CD4-positive, alpha-beta memory T cell (primary cell): ENCODE measurements at places on chromosomes 2 and 18.

- no peak for DNase-seq
Observed at GRCh38 chr2:215899141-215900074, 113.9 kb downstream of the MREG start.

- DNase-seq = no peak
Observed at GRCh38 chr2:149226790-149227189, 103.6 kb upstream of the LYPD6 start.

DNA sequence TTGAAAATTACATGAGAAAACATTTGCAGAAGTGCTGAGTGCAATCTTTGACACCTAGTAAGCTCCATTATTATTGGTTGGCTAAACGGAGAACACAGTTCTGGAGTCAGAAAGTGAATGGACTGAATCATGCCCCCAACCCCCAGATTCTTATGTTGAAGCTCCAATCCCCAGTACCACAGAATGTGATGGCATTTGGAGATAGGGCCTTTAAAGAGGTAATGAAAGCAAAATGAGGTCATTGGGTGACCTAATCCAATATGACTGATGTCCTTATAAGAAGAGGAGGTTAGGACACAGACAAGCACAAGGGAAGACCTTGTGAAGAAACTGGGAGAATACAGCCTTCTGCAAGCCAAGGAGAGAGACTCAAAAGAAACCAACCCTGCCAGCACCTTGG is 200.9 kb upstream of the EPAS1 start:
- DNase-seq = no peak

DNA sequence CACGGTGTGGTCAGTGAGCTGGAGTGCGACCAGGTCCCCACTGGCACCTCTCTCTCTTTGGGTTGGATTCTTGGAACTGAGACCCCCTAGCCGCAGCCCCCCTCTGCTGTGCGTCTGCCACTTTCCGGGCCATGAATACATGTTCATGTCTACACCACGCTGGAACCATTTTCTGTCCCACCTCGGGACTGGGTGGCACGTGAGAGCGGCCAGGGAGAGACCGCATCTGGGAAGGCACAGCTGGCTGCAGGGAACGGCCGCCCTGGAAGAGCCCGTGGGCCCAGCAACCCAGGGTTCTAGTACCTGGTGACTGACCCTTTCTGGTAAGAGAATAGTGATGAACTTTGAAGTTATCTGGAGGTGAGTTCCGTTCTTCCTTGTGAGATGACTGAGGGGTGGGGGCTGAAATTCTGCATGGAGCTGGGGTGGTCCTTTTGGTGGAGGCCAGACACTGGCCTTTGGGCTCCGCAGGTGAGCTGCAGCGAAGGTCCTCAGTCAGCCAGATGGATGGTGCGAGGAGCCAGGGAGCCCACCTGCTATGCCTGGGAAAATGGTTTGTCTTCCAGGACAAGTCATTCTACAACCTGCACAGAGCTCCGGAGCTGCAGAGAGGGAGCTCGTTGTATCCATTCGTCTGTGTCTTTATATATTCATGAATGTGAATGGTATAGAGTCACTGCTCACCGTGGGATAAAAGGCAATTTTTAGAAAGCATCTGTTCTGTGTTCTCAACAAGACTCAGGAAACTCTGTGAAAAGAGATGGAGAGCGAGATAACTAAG is 223.5 kb downstream of the NDUFA10 start:
- no peak for DNase-seq

GRCh38 chr2:53568469-53568868 is 199.1 kb upstream of the CHAC2 start:
- no peak for DNase-seq

GRCh38 chr2:35931115-35931514 is 424.5 kb upstream of the CRIM1 start:
- DNase-seq = no peak

DNA sequence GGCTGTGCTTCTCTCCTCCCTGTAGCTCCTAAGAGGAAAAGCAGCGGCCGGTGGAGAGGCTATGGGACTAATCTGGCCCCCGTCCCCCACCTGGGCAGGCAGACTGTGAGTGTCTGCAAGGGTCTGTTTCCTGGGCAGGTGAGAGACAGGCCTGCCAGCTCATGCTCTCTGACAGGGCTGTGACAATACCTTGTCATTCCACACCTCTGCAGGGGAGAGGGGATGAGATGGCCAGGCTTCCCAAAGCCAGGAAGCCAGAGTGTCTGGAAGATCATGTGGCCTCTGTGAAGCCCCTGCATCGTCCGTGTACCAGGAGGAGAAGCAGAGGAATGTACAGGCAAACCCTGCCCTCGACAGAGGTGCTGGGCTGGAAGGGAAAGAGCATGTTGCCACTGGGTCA is 142.5 kb upstream of the GATA6 start:
- no peak for DNase-seq

DNA sequence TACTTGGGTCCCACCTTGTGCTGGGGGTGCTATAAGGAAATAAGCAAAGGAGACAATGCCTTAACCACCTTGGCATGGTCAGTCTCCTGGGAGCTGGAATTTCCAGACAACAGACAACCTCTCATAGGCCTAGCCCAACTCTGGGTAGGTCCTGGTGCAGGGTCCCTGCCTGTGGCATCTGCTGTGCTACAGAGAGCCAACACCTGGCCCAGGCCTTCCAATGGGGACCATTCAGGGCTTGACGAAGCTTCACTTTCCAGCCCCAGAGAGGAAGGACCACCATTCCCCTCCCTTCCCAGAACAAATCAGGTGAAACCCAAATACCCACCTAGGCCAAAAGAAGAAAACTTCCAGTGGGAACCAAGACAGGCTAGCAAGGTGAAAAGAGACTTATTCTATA is 82.8 kb downstream of the SMAD7 start:
- no peak for DNase-seq

DNA sequence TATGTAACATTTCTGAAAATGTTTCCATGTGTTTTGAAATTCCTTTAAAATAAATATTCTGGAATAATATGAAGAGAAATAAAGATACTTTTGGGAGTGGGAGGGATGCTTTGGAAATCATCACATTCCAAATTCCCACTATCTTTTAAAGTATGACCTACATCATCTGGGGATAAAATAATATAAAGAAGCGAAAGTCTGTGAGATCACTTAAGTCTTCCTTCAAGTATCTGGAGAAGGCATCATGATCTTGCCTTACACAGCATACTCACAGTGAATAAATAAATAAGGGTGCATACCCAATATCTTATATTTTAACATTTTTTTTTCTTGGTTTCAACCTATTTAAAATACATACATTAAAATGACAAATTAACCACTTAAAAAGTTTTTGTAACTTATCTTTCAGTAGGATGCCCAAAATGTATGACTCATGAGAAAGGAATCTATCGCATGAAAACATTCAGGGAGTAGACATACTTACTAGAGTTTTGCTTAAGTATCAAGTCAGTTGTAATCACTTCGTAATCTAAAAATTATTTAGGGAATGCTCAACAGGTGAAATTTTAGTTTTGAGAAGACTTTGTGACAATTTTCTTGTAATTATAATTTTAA is 248.3 kb upstream of the COL3A1 start:
- DNase-seq = no peak

DNA sequence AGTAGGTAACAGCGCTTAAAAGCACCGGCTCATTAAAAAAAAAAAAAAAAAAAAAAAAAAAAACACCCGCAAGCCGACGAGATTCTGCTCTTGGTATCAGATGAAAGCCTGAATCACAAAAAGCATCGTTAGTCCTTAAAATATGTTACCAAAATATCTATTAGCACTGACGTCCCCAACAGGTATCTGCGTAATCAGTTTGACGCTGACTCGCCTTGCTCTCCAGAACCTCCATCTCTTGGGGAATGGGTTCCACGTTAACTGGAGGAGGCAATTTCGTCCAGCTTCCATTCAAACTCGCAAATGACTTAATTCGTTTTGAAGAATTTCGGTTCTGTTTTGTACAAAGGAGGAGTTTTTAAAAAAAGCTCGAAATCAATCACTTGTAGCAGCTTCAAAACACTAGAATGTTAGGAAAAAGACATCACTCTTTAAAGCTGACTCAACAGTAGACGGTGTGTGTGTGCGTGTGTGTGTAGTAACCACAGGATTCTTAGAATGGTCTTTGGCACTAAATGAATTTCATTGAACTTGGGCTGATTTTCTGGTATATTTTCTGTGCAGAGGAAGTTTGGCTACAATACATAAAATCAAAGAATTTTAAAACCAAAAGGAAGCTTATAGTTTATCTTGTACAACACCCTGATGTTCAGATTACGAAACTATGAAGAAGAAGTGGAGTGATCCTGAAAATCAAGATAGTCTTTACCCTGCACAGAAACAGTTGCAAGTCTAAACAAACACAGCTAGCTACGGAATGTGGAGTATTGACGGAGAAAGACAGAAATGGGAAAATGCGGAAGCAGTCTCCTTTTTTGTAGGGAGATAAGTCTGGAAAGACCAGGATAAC is 1.1 kb upstream of the PGAP1 start:
- DNase-seq = peak; percentile 58

DNA sequence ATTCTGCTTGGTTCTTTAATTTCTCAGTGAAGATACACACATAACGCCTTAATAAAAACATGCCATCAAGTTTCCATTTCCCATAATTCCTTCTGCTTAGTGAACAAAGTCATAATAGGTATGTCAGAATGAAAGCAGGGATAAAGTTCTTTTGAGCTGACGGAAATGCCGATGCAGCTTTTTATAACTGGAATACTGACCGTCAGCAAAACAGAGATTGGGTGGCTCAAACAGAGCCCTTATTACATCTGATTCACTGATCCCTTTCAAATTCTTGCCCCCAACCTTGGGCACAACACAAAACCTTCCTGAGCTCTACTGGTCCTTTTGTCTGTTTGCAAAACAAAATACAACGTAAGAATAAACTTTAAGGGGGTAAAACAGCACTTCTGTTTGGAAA is 140.4 kb downstream of the CDH2 start:
- no peak for DNase-seq

DNA sequence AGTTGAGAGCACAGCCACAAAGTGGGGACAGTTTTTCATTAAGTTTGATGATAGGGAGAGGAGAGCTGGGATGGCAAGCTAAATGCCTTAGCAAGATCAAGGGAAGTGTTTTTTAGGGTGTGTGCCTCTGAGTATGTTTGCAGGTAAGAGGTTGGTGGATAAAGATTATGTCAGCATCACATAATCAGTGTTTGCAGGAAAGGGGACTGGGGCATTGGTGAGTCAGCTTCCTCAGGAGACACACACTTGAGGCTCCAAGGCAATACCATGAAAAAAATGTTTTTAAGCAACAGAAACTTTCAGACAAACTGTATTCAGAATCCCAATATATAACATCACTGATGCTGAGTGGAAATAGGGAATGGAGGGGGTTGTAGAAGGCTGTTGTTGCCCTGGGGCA is 25.4 kb upstream of the DTNB start:
- no peak for DNase-seq

GRCh38 chr2:102603904-102604303 is 15.4 kb upstream of the SLC9A2 start:
- no peak for DNase-seq

- DNase-seq = no peak
Observed at GRCh38 chr18:10202845-10203321, 251.6 kb upstream of the APCDD1 start.

DNA sequence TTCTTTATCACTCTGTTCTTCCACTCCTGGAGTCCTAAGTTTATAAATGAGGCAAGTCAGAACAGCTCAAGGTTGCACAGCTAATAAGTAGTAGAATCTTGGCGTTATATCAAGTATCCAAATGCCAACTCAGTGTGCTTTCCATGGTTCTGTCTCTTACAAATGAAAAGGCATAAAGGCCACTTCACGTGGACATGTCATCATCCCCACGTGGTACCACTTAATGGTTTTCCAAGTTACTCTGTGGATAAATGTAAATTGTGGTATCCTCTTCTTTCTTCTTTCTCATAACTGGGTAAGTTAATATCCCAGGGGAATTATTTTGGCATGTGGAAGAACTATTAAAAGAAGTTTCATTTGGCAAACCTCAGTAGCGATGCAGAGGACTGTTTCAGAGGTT is 131.5 kb upstream of the L3MBTL4 start:
- DNase-seq = no peak

GRCh38 chr18:48296581-48296980 is 112.6 kb downstream of the ZBTB7C start:
- no peak for DNase-seq

GRCh38 chr2:200253639-200254038 is 52.9 kb upstream of the SPATS2L start:
- DNase-seq = no peak

GRCh38 chr2:241946306-241947003 is 76.9 kb downstream of the RTP5 start:
- DNase-seq = no peak

DNA sequence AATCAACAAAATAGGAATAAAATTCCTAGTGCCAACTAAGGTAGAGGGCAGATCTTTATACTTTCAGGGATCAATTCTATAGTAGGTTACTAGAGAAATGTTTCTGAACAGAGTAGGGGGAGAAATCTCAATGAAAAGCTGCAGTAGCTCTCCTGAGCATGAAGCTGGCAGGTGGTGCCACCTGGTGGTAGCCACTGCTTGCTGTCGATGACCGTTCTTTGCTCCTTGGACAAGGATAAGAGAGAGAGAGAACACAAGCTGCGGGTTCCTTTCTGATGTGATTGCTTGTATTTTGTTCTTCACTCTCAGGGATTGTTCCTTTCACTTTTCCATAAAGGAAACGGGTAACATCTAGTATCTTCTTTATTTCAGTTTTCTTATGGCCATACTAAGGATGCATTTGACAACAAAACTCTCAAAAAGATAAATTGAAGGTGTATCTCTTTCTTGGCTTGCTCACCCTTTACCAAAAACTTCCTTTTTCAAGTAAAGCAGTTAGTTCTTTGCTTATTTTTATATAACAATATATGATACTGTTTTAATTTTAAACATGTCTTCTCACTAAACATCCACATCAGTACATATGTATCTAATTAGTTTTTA is 18.6 kb upstream of the MRPL19 start:
- DNase-seq = peak; percentile 50

DNA sequence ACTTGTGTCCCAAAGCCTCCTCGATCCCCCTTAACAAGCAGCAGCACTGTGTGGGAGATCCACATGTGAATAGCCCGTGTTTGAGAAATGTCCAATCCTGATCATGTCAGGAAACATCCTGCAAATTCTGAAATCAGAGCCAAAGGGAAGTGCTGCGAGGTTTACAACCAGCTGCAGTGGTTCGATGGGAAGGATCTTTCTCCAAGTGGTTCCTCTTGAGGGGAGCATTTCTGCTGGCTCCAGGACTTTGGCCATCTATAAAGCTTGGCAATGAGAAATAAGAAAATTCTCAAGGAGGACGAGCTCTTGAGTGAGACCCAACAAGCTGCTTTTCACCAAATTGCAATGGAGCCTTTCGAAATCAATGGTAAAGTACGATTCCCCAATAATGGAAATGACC is at the start of gene MARCO:
Gene MARCO (plus strand): TSS at position 164 of the 400 bp plus-strand sequence. CDS start 107 bp downstream, at position 271.
- no peak for DNase-seq

- DNase-seq = no peak
Observed at GRCh38 chr2:28557389-28558131, 61.7 kb downstream of the PLB1 start.

DNA sequence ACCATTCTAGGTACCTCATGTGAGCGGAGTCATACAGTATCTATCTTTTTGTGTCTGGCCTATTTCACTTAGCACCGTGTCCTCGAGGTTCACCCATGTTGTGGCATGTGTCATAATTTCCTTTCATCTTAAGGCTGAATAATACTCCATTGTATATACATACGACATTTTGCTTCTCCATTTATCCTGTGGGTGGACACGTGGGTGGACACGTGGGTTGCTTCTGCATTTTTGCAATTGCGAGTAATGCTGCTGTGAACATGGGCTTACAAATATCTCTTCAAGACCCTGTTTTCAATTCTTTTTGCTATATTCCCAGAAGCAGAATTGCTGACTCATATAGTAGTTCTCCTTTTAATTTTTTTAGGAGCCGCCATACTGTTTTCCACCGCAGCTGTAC is 243.6 kb upstream of the EPAS1 start:
- DNase-seq = no peak

GRCh38 chr18:51211552-51211951 is 14.1 kb upstream of the MEX3C start:
- DNase-seq = peak; percentile 49
